Progenitor cell of endocrine pancreas (in vitro differentiated cells): ENCODE measurements at places on chromosomes 7 and 10. TPM values are rescaled to one million over a fixed set of nuclear protein-coding genes. Genes with fewer than 3 reads are reported as not detected.
A peak's percentile ranks its signal among the peaks of the same experiment; 100 is the strongest.

DNA sequence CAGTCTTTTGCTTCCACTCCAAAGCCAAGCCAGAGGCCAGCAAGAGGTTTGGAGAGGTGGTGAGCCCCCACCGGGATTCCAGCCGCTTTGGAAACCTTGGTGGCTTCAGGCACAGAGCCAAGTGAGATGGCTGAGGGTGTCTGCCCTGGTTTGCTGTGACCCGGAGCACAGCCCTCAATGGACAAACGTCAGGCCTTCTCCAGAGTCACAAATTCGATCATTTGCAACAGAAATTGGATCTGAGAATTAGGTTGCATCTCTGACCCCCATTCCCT lies 885 bp upstream of the NKX1-2 start:
- H3K27ac ChIP-seq: no peak overlapping the region
- no peak overlapping the region for H3K4me3 ChIP-seq
- DNase-seq: no peak
- peaks cover 88% of the 10 kb centered on the region for H3K27me3 ChIP-seq
- H3K36me3 ChIP-seq: no peaks in the 10 kb centered on the region
- peaks cover 20% of the 10 kb centered on the region for H3K4me1 ChIP-seq

The KEL gene
- 1.7 and 1.9 TPM in 2 replicates for total RNA-seq

DNA sequence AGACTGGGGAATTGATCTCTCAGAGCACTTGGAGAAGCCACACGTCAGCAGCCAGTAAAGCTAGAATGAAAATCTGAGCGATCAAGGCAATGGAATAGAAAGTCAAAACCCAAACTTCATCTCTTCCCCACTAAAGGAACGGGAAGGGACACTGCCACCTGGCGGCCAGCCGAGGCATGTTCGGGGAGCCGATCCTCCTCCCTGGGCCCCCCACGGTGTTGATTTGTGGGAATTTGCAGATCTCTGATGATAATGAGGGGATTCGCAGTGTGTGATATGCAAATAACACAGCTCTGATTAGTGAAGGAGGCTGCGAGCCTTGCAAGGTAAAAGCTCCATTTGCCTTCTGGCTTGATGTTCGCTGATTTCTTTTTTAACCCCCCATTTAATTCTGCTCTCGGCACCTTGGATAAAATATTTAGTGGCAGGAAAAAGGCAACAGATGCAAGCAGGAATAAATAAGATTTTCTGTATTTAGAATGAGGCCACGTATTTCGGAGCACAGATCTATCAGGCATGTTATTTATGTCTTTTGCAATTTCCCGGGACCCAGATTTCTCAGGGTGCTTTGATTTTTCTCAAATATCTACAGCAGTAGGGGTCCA lies 258.6 kb downstream of the PAXIP1 start:
- DNase-seq: peak; percentile 52
- H3K36me3 ChIP-seq: no peaks in the 10 kb centered on the region
- H3K27ac ChIP-seq: no peak overlapping the region
- peaks cover 1% of the 10 kb centered on the region for H3K4me1 ChIP-seq
- peaks cover 42% of the 10 kb centered on the region for H3K27me3 ChIP-seq

The USP6NL gene
- total RNA-seq: 37.3 and 39.2 TPM in 2 replicates

GRCh38 chr10:91740353-91740924 lies 57.8 kb upstream of the TNKS2 start:
- H3K36me3 ChIP-seq: no peaks in the 10 kb centered on the region
- H3K27me3 ChIP-seq: peaks cover 22% of the 10 kb centered on the region
- peaks cover 7% of the 10 kb centered on the region for H3K4me1 ChIP-seq
- no peak overlapping the region for H3K27ac ChIP-seq
- DNase-seq: no peak

The ABCF2 gene
- 48.7 and 55.1 TPM in 2 replicates for total RNA-seq

DNA sequence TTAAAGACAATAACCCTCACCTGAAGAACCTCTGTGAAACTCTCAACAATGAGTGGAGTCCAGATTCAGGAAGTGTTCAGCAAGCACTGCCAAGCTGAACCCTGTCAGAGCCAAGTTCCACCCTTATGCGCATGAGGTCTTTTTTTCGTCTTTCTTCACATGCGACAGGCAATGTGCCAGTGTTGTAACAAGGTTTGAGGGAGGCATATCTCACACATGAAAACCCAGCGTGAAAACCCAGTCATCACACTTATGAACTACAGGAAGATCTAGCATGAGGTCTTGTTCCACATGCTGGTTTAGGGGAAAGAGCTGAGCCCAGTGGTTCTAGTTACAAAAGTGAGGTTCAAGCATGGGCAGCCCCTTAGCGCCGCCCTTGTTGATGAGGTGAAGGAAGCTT lies 49.7 kb downstream of the RABGEF1 start:
- H3K4me1 ChIP-seq: no peaks in the 10 kb centered on the region
- H3K4me3 ChIP-seq: no peak overlapping the region
- H3K27ac ChIP-seq: no peak overlapping the region
- peaks cover 33% of the 10 kb centered on the region for H3K36me3 ChIP-seq
- no peak for DNase-seq
- H3K27me3 ChIP-seq: no peaks in the 10 kb centered on the region

- H3K4me3 ChIP-seq: peak overlapping the region; percentile 1
- no peaks in the 10 kb centered on the region for H3K27me3 ChIP-seq
- peaks cover 21% of the 10 kb centered on the region for H3K4me1 ChIP-seq
- peak overlapping the region; percentile 85 for H3K27ac ChIP-seq
Observed at GRCh38 chr10:114166043-114166442, 8.0 kb downstream of the CCDC186 start.

DNA sequence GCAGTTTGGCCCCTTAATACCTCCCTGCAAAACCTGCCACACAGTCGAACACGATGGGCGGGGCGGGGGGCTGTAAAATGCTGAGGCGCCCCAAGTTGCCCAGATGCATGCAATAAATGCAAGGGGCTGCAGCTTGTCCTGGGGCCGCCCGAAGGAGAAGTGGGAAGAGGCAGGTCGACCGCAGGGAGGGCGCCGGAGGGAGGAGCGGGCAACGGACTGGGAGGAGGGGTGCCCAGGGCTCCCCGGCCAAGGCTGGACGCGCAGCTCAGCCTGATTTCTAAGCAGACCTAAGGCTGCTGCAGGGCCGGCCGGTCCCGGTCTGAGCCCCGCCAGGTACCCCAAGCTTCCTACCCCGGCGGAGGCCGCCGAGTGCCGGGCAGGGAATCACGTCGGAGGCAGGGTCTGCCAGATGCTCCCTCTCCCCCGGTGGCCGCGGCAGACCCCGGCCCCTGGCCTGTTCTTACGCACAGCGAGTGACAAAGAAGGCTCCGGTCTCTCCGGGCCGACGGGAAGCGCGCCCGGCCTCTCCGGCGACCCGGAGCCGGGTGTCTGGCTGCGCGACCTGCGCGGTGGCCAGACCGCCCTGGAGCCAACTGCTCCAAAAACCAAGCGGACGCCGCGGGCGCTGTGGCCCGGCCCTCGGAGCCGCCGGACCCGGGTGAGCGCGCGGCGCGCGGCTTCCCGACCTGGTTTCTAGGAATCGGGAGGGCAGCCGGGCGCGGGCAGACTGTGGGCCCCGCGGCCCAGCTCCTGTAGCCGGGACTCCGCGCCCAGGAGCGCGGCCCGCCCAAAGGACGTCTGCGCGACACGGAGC lies 744 bp upstream of the EBF3 start:
- H3K4me1 ChIP-seq: peaks cover 11% of the 10 kb centered on the region
- H3K27ac ChIP-seq: peak overlapping the region; percentile 73
- peaks cover 75% of the 10 kb centered on the region for H3K27me3 ChIP-seq
- no peak for DNase-seq
- H3K4me3 ChIP-seq: no peak overlapping the region
- no peaks in the 10 kb centered on the region for H3K36me3 ChIP-seq

DNA sequence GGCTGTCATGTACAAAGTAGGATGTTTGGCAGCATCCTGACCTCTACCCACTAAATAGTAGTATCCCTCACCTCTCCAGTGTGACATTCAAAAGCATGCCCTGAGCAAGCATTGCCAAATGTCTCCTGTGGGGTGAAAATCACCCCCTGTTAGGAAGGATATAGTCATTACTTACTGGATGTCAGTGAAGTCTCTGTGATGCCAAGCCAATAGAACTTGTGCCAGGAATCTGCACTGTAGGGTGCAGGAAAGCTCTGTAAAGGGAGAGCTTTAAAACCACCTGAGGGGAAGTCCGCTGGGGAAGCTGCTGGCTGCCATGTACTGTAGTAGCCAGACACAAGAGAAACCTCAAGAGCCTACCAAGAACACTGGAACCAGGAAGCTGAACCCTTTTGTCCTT lies 170.7 kb upstream of the DKK1 start:
- no peak overlapping the region for H3K27ac ChIP-seq
- H3K36me3 ChIP-seq: no peaks in the 10 kb centered on the region
- no peaks in the 10 kb centered on the region for H3K27me3 ChIP-seq
- H3K4me3 ChIP-seq: no peak overlapping the region
- peaks cover 5% of the 10 kb centered on the region for H3K4me1 ChIP-seq
- no peak for DNase-seq

DNA sequence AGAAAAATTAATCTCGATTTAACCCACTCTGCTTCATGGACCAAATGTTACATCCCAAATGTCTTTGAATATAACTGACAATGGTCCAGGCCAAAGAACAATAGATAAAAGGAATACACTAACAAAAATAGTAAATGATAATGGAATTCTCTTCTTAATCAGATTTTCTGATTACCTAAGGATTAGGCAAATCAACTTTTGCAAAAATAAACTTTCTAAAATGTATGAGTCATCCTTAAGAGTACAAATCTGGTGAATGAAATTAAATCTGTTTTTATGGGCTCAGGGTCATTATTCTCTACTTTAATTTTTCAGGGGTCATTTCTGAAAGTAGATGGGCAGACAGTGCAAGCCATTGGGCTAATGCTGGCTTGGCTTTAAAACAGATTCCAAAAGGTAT lies 102.1 kb upstream of the FAM13C start:
- DNase-seq: no peak
- no peaks in the 10 kb centered on the region for H3K4me1 ChIP-seq
- no peak overlapping the region for H3K4me3 ChIP-seq
- no peak overlapping the region for H3K27ac ChIP-seq
- H3K27me3 ChIP-seq: no peaks in the 10 kb centered on the region
- no peaks in the 10 kb centered on the region for H3K36me3 ChIP-seq

DNA sequence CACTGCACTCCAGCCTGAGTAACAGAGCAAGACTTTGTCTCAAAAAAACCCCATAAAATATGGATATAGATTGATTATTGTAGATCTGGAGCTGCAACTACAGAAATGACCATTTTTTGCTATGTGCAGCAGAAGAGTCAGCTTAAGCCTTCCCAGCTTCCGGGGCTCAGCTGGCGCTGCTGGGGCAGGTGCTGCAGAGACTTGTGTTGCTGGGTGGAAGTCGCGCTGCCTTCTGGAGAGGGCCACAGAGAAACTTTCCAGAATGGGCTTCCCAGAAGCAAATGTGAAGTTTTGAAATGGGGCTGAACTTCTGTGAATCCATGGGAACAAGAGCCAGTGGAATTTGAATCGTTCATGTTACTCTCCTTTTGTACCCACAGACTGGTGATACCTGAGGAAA lies 37.3 kb upstream of the RSBN1L start:
- no peak overlapping the region for H3K27ac ChIP-seq
- no peak overlapping the region for H3K4me3 ChIP-seq
- H3K27me3 ChIP-seq: no peaks in the 10 kb centered on the region
- H3K36me3 ChIP-seq: peaks cover 11% of the 10 kb centered on the region
- no peak for DNase-seq

DNA sequence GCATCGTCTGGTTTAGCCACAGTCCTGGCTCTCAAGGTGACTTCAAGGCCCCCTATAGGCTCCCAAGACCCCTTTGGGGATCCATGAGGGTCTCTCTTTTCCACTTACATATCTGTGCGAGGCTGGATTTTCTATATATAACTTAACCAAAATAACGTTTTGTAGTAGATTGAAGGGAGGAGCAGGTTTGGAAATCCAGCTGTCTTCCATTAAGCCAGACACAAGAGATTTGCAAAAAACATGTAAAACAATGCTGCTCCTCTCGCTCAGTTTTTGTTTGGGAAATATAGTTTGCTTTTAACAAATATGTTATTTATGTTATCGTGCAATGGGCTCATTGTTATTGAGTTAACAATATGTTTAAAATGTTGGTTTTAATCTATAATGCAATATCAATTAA lies 811.2 kb downstream of the TYW1 start:
- no peaks in the 10 kb centered on the region for H3K36me3 ChIP-seq
- peaks cover 23% of the 10 kb centered on the region for H3K27me3 ChIP-seq
- H3K27ac ChIP-seq: no peak overlapping the region
- H3K4me1 ChIP-seq: no peaks in the 10 kb centered on the region
- no peak for DNase-seq

- no peak overlapping the region for H3K27ac ChIP-seq
- no peak overlapping the region for H3K4me3 ChIP-seq
- no peaks in the 10 kb centered on the region for H3K4me1 ChIP-seq
- peaks cover 29% of the 10 kb centered on the region for H3K27me3 ChIP-seq
- no peaks in the 10 kb centered on the region for H3K36me3 ChIP-seq
- DNase-seq: no peak
Observed at GRCh38 chr7:150432915-150433892, 17.2 kb upstream of the GIMAP8 start.

DNA sequence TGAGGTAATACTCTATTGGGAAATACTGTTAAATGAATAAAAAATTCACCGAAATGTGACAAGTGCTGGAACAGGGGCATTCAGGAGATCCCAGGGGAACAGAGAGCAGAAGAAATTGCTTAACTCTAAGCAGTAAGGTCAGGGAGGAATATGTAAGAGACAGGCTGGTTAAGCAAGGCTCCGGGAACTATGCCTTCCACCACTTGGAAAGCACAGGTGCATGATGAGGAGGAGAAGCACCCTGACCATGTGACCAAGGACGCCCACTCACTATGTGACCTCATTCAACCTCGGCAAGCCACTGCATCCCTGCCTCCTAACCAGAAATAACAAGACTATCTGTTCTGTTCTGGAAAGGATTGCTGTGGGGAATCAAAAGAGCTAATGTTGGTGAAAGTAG lies 218.4 kb downstream of the ELMO1 start:
- DNase-seq: no peak
- H3K4me3 ChIP-seq: no peak overlapping the region
- no peak overlapping the region for H3K27ac ChIP-seq
- no peaks in the 10 kb centered on the region for H3K27me3 ChIP-seq
- peaks cover 6% of the 10 kb centered on the region for H3K36me3 ChIP-seq

GRCh38 chr7:50851451-50851850 lies 68.8 kb upstream of the GRB10 start:
- DNase-seq: no peak
- peaks cover 5% of the 10 kb centered on the region for H3K4me1 ChIP-seq

DNA sequence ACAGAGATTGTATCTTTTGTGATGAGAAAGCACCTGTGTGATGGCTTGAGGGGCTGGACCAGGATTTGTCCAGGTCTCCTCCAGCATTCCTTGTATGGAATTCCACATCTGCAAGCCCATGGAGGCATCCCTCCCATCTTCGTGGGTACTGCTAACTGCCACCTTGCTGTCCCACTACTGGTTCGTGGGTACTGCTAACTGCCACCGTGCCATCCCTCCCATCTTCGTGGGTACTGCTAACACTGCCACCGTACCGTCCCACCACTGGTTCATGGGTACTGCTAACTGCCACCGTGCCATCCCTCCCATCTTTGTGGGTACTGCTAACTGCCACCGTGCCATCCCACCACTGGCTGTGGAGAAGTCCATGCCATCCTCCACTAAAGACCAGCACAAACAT lies 111.7 kb downstream of the LARP4B start:
- H3K4me1 ChIP-seq: no peaks in the 10 kb centered on the region
- peaks cover 19% of the 10 kb centered on the region for H3K36me3 ChIP-seq
- H3K27ac ChIP-seq: peak overlapping the region; percentile 80

GRCh38 chr7:27130540-27131389 lies at the start of gene HOXA4:
Gene HOXA4, minus strand, starts transcription at chr7:27130757. Its CDS starts 24 bp downstream, at chr7:27130733.
- peak within 1 kb of the TSS; percentile 79 for H3K4me3 ChIP-seq
- DNase-seq: peak; percentile 91
- peaks cover 76% of the 10 kb centered on the region for H3K4me1 ChIP-seq
- H3K36me3 ChIP-seq: peaks cover 5% of the 10 kb centered on the region

- peaks cover 7% of the 10 kb centered on the region for H3K4me1 ChIP-seq
- no peak for DNase-seq
- no peak overlapping the region for H3K27ac ChIP-seq
- no peaks in the 10 kb centered on the region for H3K36me3 ChIP-seq
Observed at GRCh38 chr10:89221919-89222318, 14.8 kb upstream of the CH25H start.

The FKBP9 gene
- 86.4 and 90.7 TPM in 2 replicates for total RNA-seq
